Renal cortex interstitium (tissue), 15 donors: ENCODE measurements at places on chromosomes 6 and 20. TPM values are rescaled to one million over a fixed set of nuclear protein-coding genes. Genes with fewer than 3 reads are reported as not detected.

The EPB41L1 gene
- polyA plus RNA-seq, result 68.1 TPM

The ULBP1 gene
- polyA plus RNA-seq, result 1.6 TPM

- no peak for DNase-seq
Observed at GRCh38 chr6:122145741-122146240, 253.7 kb upstream of the HSF2 start.

DNA sequence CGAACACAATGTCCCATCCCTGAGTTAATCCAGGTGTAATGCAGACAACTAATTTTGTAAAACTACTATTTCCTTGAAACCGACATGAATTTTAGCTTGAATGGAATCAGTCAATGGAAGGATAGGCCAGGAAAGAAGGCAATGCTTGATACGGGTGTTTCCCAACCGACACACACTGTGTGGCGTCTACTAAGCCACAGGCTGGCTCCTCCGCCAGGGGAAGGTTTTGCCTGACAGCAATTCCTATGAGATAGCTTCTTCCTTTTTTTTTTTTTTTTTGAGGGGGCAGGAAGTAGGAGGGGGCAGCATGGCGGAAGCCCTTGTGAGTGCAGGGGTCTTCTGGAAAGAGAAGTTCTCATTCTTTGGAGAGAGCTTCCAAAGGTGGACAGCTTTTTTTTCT lies 12.0 kb upstream of the LAMA4 start:
- no peak for DNase-seq

DNA sequence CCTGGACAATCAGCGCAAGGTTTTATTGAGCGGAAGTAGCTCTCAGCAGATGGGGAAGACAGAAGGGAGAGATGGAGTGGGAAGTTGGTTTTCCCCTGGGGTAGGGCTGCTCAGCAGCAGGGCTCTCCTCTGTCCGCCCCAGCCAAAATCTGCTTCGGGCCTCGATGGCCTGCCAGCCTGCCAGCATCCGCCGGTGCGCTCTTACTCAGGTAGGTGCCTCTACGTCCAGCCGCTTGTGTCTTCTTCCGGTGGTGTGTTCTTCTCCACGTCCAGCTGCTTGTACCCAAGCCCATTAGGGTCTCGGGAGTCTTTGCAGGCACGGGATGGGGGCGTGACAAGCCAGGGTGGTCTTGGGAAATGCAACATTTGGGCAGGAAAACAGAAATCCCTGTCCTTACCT lies 1340.0 kb upstream of the MAP3K7 start:
- no peak for DNase-seq
